Skeletal muscle cell (primary cell): ENCODE measurements at places on chromosomes 7 and 10.

DNA sequence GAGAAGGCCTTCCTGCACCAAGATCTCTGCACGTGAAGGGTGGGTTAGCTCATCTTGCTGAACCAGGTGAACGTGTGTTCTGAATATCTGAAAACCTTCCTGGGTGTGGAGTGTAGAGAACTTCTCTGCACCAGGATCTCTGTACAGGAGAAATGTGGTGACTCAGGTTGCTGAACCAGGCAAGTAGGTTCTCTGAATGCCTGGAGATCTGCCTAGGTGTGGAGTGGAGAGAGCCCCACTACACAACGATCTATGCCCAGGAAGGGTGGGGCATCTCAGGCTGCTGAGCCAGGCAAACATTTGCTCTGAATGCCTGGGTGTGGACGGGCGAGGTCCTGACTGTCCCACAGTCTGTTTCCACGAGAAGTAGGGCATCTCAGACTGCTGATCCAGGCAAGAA lies 1002.3 kb upstream of the KCND2 start:
- DNase-seq, result no peak

- no peak for DNase-seq
Observed at GRCh38 chr7:38453168-38453567, 178.0 kb downstream of the AMPH start.

- DNase-seq, result no peak
Observed at GRCh38 chr7:95454438-95455045, 19.7 kb upstream of the PON2 start.

- peak; percentile 12 for DNase-seq
Observed at GRCh38 chr10:124106241-124106879, 13.0 kb upstream of the CHST15 start.

- no peak for DNase-seq
Observed at GRCh38 chr10:48493083-48493871, 111.6 kb downstream of the ARHGAP22 start.

GRCh38 chr10:118481871-118482270 lies 113.6 kb downstream of the PRLHR start:
- DNase-seq, result no peak

DNA sequence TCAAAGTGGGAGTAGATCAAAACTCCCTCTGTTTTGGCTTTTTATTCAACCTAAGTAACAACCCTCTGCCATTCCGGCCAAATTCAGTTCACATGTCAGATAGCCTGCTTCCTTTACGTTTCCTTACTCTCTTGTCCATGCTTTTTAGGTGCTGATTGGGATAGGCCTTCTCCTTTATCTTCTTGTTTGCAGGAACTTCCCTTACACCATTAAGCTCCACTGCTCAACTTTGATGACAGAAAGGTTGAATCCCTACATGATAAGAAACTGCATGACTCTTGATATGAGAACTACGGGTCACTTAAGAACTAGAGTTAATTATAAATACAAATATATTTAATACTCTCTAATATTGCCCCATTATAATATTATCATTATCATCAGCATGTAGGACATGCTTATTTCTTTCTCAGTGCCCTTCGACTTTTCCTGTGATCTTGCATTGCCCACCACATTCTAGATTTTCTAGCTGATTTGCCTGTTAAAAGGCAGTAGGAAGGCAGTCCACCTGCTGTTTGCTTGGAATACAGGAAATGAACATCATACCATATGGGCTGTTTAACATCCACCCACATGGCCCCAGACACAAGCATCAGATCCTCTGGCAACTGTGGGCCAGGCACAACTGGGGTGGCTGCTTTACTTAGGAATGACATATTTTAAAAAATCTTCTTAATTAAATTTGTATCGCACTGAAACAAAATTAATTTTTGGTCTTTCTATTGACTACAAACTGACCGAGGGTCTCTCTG lies 59.7 kb upstream of the CCDC6 start:
- no peak for DNase-seq

DNA sequence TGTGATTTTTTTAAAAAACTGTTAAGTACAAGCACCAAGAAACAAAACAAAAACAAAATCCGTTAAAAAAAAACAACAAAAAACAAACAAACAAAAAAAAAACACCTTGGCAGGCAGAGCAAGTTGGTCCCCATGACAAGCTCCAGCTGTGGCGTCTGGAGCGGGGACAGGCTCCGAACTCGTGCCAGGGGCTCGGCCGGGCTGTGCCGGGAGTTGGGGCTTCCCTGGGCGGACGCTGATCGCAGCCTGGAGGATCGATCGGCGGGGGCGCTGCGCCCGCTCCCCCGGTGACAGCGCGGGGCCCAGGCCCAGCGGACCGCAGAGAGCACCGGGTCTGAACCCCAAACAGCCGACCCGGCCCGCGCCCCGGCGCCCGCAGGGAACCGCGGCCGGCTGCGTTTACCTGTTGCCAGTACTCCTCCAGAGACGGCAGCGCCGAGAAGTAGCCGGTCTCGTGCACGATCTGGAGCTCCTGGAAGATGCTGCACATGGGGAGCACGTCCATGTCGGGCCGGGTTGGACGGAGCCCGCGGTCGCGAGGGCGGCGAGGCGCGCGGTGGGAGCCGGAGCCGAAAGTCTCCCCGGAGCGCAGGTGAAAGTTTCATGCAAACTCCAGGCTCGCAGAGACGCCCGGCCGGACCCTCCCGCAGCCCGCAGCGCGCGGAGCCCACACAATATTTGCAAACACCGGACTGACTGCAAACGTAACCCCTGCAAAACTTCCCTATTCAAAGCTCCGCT lies at the start of gene KLF6:
Gene KLF6 (minus strand): TSS at position 700 of the 741 bp plus-strand sequence. CDS start 195 bp downstream, at position 505.
- no peak for DNase-seq

DNA sequence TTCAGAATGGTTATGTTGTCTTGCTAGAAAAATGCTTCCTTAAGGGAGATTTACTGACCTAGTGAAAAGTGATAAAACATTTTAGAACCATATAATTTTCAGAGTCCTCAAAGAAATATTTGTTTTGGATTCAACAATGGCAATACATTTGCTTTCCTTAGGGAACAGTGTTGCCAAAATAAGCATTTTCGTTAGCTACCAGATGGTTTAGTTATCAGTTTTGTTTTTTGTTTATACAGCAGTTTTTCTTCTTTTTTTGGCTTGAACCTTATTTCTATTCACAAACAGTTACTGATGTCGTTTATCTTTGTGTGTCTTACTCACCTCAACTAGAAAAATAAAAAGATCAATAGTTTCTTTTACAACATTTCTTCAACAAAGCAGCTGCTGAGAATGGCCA lies 48.6 kb downstream of the EXOC4 start:
- no peak for DNase-seq

GRCh38 chr10:12730809-12731519 lies 270.5 kb downstream of the CCDC3 start:
- no peak for DNase-seq

GRCh38 chr7:78493401-78493800 lies 694.8 kb downstream of the PHTF2 start:
- DNase-seq, result no peak

GRCh38 chr7:680411-681127 lies 45.9 kb upstream of the DNAAF5 start:
- no peak for DNase-seq

- peak; percentile 62 for DNase-seq
Observed at GRCh38 chr7:102253973-102254370, 32.7 kb upstream of the SH2B2 start.

- DNase-seq, result no peak
Observed at GRCh38 chr7:50409856-50410745, 40.0 kb downstream of the FIGNL1 start.

GRCh38 chr10:89217057-89217990 lies 10.2 kb upstream of the CH25H start:
- no peak for DNase-seq

- DNase-seq, result no peak
Observed at GRCh38 chr7:29019896-29020295, 61.8 kb upstream of the TRIL start.

DNA sequence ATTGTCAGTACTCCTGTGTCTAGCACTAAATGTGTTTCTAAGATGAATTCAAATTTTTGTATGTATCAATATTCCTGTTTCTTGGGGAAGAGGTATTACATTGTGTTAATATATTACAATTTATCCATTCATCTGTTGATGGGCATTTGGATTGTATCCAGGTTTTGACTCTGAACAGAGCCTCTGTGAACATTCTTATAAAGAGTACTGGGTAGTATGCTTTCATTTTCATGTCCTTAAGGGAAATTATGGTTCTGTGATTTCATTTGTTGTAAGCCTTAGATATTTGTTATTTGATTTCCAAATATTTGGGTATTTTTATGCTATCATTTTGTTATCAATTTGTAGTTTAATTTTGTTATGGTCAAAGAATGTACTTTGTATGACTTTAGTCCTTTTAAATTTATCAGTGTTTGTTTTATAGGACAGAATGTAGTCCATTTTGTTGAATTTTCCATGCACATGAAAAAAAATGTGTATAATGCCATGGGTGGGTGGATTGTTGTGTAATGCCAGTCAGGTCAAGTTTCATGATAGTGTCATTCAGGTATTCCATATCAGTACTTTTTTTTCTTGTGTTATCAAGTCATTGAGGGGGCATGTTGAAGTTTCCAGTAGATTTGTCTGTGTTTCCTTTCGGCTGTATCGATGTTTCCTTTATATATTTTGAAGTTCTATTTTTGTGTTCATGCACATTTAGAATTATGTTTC lies 38.4 kb downstream of the STAM start:
- DNase-seq, result no peak

GRCh38 chr7:50562136-50562535 lies 3.1 kb downstream of the DDC start:
- DNase-seq, result no peak

GRCh38 chr7:17007841-17008240 lies 126.1 kb upstream of the AGR3 start:
- DNase-seq, result no peak

DNA sequence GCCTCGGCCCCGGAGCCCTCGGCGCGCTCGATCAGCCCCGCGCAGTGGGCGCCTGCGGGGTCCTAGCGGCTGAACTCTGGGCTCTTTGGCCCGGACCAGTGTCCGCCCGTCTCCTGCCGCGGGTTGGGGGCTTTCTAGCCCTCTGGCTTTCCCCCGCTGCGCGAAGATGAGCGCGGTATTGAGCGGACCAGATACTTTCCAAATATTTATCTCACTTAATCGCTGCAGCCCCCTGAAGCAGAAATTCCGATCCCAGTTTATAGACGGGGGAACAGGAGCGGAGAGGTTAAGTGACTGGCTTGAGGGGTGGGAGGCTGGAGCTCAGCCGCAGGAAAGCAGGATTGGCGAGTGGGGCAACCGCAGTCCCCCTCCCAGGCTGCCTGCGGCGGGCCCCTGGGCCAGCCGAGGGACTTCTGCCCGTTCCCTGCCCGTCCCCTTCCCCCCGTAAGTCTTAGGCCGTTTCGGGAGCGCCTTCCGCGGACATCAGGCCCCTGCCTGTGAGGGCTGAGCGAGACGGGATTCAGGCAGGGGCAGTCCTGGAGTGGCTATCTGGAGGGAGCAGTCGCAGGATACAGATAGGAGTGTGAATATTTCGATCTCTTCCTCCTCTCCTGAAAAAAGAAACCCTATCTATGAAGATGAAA lies 565 bp downstream of the STRIP2 start:
- no peak for DNase-seq

GRCh38 chr7:110645060-110645459 lies 445.9 kb upstream of the LRRN3 start:
- DNase-seq, result no peak

DNA sequence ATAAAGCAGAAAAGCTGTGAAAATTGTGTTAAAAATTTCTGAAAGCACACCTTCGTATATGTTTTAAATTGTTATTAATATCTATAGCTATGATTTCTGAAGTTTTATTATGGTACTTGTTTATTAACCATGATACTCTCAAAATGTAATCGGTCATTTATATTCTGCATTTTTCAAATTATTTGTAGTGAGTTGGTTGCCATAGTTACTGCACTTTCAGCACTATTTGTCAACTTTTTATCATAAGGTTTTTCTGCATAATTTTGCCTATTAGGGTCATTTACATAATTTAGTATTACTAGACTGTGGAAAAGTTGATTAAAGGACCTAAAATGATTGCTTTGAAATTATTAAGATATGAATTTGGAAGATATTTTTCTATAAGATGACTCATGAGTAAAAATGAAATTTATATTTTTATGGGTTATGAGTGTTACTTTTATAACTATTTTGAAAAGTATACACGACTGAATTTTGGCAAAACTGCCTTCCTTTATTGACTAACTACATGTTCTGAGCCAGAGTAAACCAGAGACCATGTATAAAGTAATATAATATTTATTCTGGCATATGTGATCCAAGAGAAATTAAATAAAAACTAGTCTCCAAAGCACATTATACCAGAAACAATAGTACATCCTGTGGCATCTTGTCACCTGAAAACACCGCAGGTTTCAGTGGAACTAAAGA lies 7.9 kb upstream of the AGR2 start:
- DNase-seq, result no peak

DNA sequence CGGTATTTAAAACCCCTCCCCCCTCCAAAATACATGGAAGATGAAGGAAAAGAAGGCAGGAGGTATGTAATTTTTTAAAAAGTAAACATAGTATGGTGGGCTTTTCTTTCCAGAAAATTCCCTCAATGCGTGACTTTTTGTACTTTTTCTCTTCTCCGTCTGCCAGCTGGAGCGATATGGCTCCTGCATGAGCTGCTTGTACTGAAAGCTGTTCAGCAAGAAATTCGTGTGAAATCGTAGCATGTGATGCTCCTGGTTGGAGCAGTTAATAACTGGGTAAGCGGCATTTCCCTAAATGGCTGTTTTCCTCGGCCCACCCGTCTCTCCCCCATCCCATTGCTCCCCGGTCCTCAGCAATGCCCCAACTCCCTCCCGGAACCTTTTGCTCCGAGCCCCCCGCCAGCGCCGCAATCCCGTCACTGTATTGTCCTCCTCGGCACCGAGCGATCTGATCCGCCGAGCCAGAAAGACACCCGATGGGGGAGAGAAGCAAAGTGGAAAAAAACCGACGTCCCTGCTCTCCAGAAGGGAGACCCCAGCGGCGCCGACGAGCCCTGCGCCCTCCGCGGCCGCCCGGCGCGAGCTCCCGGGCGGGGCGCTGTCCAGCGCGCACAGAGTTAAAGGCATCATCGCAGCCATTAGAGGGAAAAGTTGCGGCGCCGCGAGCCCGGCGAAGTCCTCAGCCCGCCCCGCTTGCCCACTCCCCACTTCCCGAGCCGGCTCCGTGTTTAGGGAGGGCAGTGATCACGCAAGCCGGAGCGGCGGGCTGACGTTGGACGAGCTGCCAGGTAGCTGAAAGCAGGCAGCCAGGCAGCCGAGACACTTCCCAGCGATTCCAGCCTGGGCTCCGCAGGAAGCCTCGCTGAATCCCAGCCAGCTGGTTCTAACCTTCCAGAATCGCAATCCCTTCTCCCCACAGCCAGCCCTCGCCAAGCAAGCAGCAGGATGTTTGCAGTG lies at the start of gene VSTM2A:
Gene VSTM2A (plus strand): TSS at position 707 of the 957 bp plus-strand sequence. CDS start 356 bp downstream, outside the sequence.
- DNase-seq, result no peak
